Astrocyte (in vitro differentiated cells and primary cell): ENCODE measurements at places on chromosomes 12 and 14.

DNA sequence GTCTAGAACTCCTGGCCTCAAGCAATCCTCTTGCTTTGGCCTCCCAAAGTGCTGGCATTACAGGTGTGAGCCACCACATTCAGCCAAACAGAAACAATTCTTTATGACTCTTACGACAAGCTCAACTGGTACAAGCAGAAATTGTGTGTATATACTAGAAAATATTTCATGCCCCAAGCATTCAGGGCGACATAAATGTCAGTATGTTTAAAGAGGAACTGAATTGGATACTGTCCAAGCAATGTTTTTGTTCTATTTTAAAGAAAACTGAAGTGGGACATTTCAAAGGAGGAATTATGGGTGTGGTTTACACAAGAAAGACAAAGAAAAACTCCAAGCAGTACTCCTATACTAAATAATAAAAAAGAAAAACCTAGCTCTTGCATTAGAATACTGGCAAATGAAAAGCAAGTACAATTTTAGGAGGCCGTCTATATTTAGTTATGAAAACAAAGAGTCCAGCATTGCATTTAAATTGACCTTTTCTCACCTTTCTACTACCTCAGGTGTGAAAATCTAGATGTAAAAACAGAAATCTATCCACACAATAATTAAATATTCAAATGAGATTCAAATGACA is 48.9 kb downstream of the PPP1R12A start:
- H3K36me3 ChIP-seq, result no peaks in the 10 kb centered on the region
- H3K4me1 ChIP-seq, result peaks cover 15% of the 10 kb centered on the region
- no peak overlapping the region for H3K4me3 ChIP-seq
- no peak overlapping the region for H3K27ac ChIP-seq
- H3K27me3 ChIP-seq, result no peaks in the 10 kb centered on the region
- no peak for DNase-seq

DNA sequence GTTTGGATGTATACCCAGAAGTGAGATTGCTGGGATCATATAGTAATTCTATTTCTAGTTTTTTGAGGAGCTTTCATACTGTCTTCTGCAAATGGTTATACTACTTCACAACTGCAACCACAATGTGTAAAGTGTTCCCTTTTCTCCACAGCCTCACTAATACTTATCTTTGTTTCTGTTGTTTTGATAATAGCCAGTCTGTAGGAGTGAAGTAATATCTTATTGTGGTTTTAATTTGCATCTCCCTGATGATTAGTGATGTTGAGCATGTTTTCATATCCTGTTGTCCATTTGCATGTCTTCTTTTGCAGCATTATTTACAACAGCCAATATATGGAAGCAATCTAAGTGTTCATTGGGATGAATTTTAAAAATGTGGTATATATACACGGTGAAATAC is 29.9 kb downstream of the GABARAPL1 start:
- no peak for DNase-seq
- no peaks in the 10 kb centered on the region for H3K36me3 ChIP-seq
- no peak overlapping the region for H3K27ac ChIP-seq
- H3K27me3 ChIP-seq, result no peaks in the 10 kb centered on the region

DNA sequence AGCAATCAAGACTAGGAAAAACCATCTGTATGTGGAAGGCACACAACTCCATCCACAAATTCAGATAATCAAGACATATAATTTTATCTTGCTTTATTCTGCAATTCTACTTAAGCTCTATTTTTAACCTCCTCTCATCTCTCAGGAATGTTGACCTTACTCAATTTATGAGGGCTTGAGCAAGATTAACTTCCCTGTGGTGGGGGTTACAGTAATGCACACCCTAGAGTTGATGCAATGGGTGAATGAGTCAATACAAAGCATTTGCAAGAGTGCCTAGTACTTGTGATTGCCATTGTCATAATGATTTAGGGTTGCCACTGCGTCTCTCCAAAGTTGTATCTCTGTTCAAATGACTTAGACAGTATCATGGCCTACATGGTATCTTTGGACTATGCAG is 1598.4 kb upstream of the TMEM132C start:
- H3K27ac ChIP-seq, result peak overlapping the region; percentile 94
- peak; percentile 99 for DNase-seq
- H3K4me3 ChIP-seq, result peak overlapping the region; percentile 8
- H3K36me3 ChIP-seq, result no peaks in the 10 kb centered on the region
- peaks cover 32% of the 10 kb centered on the region for H3K4me1 ChIP-seq

DNA sequence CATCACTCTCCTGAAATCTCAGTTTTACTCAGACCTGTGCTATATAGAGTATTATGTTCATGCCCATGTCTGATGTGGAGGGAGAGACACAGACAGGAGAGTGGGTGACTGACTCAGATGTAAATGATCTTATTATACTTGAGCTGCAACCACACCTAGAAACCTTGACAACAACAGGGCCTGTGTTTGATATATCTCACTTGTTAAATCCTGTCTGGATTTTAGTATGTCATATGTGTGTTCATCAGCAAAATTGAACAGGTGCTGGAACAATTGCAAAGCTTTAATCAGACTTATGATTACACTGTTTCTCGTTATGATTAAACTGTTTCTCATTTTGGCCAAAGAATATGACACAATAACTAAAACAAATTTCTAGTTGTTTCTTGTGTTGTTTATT is 37.7 kb downstream of the DIP2B start:
- no peak overlapping the region for H3K27ac ChIP-seq
- H3K27me3 ChIP-seq, result no peaks in the 10 kb centered on the region
- no peaks in the 10 kb centered on the region for H3K36me3 ChIP-seq
- peak; percentile 75 for DNase-seq
- no peak overlapping the region for H3K4me3 ChIP-seq

DNA sequence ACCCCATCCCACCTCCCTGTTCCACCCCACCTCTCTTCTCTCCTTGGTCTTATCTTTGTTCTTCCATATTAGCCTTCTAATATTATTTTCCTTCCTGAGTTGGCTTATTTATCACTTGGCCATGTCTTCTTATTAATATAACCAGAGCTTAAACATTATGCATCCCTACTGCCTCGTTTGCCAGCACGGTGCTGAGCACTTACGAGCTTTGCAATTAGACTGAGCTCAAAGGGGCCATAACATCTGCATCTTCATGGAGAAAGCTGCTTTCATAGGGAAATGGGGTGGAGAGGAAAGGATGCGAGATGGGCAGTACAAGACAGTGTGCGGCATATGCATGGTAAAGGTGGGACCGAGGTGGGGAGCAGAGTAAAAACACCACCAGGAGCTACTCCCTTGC is 342.8 kb downstream of the FUT8 start:
- H3K27ac ChIP-seq, result no peak overlapping the region
- no peaks in the 10 kb centered on the region for H3K36me3 ChIP-seq
- H3K4me1 ChIP-seq, result no peaks in the 10 kb centered on the region
- no peak overlapping the region for H3K4me3 ChIP-seq
- no peak for DNase-seq

- no peak for DNase-seq
- no peaks in the 10 kb centered on the region for H3K27me3 ChIP-seq
- H3K4me3 ChIP-seq, result no peak overlapping the region
Observed at GRCh38 chr12:14075797-14076393, 94.5 kb upstream of the GRIN2B start.

DNA sequence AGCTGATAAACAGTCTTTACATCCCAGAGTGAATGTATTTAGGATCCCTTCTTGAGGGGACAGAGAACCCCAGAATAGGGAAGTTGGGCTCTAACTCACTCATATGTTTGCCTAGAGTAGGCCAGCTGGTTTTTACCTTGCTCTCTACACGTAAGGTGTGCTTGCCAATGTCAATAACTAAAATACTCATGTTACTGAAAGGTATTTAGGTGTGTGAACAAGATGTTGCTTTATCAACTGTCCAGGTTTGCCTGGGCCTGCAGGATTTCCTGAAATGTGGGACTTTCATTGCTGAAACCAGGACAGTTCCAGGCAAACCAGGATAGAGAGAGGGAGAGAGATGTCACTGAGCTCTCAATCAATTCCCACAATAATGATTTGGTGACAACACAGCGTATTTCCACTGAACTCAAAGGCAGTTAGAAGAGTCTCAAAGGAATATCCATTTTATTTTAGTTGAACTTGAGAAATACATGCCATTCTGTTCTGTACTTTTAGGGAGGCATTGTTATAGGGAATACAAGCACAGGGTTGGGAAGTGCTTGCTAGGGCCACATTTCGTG is 171.7 kb downstream of the NRXN3 start:
- DNase-seq, result no peak
- H3K36me3 ChIP-seq, result no peaks in the 10 kb centered on the region
- H3K4me3 ChIP-seq, result no peak overlapping the region
- no peaks in the 10 kb centered on the region for H3K4me1 ChIP-seq
- no peaks in the 10 kb centered on the region for H3K27me3 ChIP-seq

DNA sequence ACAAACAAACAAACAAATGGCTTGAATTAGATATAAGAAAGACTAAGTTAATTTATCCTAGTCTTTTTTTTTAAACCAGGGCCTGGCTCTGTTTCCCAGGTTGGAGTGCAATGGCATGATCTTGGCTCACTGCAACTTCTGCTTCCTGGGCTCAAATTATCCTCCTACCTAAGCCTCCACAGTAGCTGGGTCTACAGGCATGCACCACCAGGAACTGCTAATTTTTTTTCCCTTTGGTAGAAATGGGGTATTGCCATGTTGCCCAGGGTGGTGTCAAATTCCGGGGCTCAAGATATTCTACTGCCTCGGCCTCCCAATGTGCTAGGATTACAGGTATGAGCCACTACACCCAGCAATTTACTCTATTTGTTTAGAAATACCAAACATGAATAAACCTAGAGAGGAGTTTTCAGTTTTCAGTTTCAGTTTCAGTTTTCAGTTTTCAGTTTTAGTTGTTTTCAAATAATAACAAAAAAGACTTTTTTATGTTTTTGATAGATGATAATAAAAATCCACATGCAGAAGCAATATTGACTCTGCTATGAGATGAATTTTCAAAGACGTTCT is 817.0 kb downstream of the FLRT2 start:
- no peak overlapping the region for H3K27ac ChIP-seq
- no peak for DNase-seq
- no peaks in the 10 kb centered on the region for H3K4me1 ChIP-seq

- peak overlapping the region; percentile 74 for H3K27ac ChIP-seq
- H3K4me1 ChIP-seq, result peaks cover 12% of the 10 kb centered on the region
- H3K36me3 ChIP-seq, result no peaks in the 10 kb centered on the region
- no peaks in the 10 kb centered on the region for H3K27me3 ChIP-seq
Observed at GRCh38 chr12:132954471-132955048, 1.5 kb downstream of the ZNF605 start.

DNA sequence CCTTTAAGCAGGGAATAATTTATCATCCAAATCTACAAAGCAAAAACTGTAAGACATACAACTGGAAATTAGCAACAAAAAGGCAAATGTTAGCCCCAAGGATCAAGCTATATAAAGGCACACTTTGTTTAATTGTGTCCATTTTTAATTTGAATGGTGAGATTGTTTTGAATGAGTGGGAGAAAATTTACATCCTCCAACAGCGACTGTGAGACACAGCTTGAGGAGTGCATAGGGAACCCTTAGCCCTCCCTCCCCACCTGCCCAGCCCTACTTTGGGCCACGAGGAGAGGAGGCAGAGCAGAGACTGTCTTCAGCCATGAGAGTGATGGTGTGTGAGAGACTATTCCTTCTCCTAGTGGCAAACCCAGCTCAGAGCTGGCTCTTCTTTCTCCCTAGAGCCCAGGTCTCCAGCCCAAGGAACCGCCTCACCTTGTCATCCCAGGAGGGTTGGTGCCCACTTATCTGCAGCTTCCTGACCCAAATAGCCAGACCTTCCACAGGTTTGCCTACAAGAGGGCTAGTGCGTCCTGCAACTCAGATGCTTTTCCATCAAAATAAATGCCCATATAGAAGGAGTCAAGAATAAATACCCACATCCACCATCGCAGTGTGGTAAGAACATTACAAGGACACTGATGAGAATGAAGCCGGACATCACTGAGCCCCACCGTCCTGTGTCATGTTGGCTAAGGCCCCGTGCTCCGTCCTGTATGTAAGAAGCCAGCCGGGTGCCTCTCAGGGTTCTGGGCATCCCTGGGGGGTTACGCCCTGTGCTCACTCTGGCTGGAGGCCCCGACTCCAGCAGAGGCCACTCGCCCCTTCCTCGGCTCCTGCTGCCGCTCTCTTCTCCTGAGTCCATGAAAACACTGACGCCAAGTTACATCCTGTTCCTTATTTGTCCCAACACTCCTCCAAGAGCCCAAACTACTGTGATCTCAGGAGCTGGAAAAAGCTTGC is 36.4 kb upstream of the C14orf180 start:
- H3K4me1 ChIP-seq, result no peaks in the 10 kb centered on the region
- DNase-seq, result no peak
- H3K36me3 ChIP-seq, result no peaks in the 10 kb centered on the region
- peaks cover 6% of the 10 kb centered on the region for H3K27me3 ChIP-seq

DNA sequence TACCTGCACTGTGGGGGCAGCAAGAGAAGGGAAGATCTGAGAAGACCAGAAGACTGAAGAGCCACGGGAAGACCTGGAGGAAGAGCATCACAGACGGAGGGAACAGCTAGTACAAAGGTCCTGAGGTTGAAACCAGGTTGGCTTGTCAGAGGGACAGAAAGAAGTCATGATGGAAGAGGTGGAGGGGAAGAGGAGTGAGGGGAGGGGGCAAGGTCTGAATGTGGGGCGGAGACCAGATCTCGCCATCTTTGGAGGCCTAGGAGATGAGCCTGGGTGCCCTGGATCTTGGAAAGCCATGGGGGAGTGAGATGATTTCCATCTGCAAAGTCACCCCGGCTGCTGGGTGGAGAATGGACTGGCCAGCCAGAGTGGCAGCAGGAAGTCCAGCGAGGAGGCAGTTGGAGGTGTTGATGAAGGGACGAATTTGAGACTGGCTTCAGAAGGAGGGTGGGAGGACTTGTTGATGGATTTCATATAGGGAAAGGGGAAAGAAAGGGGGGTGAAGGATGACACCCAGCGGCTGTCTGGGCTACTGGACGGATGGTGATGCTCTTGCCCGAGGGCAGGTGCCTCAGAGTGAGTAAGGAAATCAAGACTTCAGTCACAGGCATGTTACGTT is 14.6 kb upstream of the UBC start:
- no peaks in the 10 kb centered on the region for H3K36me3 ChIP-seq
- peaks cover 11% of the 10 kb centered on the region for H3K4me1 ChIP-seq
- no peak overlapping the region for H3K4me3 ChIP-seq
- peak overlapping the region; percentile 82 for H3K27ac ChIP-seq

- peak within 1 kb of the TSS; percentile 69 for H3K27ac ChIP-seq
- peak; percentile 69 for DNase-seq
- no peaks in the 10 kb centered on the region for H3K36me3 ChIP-seq
- H3K4me3 ChIP-seq, result no peak within 1 kb of the TSS
- H3K27me3 ChIP-seq, result no peaks in the 10 kb centered on the region
Observed at GRCh38 chr14:91244501-91244901, at the start of gene GPR68. TSS of gene GPR68 (minus strand) at chr14:91244704. CDS start at chr14:91235050, 9,654 bp downstream.
